ENCODE measurements at places on chromosomes 3 and 15.

- no peak for DNase-seq
Measured at GRCh38 chr15:65302061-65302460, 2.4 kb upstream of the RNU5B-1 start.

DNA sequence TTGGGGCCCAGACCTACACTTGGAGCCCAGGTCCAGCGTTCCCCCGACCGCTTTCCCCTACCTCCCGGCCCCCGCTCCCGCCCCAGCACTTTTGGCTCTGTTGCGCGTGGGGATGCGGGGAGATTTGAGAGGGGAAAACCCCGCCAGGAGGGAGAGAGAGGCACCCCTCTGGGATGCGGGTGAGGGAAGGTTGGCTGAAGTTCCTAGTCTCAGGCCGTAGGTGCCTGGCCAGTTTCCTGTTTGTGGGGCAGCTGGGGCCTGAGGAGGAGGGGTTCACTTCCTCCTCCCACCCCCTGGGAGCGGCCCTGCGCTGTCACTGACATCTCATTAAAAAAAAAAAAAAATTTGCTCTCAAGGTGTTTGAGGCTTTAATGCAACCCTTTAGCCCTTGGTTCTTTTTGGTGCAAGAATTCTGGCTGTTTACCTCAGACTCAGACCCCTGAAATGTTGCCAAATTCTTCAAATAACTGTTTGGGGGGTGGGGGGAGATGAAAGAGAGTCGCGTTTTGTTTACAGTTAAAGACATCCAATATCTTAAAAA is 2.6 kb downstream of the FAM43A start:
- peak; percentile 50 for DNase-seq

GRCh38 chr3:139764936-139765335 is 87.2 kb upstream of the NMNAT3 start:
- DNase-seq, result peak; percentile 53

GRCh38 chr3:18283680-18284079 is 141.5 kb downstream of the SATB1 start:
- no peak for DNase-seq

GRCh38 chr3:195829897-195830254 is 18.1 kb upstream of the MUC4 start:
- DNase-seq, result no peak

GRCh38 chr3:124372775-124373174 is 357.5 kb upstream of the UMPS start:
- no peak for DNase-seq

GRCh38 chr3:184002469-184002868 is 15.2 kb downstream of the ABCC5 start:
- no peak for DNase-seq

DNA sequence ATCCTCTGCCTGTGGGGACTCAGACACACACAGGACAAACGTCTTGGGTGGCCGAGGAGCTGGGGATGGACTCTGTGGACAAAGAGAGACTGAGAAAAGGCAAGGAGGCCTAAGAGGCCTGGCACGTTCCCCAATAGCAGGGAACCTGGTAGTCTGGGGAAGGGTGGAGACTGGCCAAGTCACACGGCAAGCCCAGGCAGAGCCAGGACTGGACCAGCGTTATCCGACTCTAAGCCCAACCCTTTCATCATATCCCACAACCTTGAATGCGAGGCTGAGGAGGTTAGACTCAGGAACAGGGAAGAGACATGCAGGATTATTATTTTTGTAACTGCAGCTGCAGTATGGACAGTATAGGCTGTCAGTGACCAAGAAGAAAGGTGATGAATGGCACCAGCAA is 53.4 kb downstream of the SLC6A11 start:
- DNase-seq, result no peak

DNA sequence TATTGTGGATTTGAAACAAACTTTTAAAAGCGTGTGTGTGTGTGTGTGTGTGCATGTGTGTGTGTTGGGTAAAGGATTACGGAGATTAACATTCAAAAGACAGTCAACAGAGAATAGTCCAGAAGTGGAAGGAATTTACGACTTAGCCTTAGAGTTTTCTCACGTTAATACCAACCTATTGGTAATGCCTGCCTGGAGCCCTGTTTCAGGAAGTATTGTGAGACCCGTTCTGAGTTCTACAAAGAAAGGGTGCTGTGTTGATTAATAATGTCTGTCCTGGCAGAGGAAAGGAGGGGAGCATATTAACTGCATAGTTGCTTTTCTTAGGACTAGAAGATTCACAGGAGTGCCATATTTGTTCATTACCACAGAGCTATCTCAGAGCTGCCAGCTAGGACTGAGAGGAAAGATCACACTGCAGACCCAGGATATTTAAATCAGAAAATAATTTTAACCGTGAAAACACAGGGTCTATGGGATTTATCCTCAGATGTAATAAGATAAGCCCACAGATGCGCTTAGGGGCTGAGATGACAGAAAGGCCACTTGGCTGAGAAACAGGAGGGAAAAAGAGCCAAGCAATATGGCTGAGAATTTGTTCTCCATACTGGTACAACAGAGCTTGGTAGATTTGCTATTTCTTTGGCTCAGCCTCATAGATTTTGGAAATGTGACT is 40.5 kb upstream of the FRMD4B start:
- no peak for DNase-seq

DNA sequence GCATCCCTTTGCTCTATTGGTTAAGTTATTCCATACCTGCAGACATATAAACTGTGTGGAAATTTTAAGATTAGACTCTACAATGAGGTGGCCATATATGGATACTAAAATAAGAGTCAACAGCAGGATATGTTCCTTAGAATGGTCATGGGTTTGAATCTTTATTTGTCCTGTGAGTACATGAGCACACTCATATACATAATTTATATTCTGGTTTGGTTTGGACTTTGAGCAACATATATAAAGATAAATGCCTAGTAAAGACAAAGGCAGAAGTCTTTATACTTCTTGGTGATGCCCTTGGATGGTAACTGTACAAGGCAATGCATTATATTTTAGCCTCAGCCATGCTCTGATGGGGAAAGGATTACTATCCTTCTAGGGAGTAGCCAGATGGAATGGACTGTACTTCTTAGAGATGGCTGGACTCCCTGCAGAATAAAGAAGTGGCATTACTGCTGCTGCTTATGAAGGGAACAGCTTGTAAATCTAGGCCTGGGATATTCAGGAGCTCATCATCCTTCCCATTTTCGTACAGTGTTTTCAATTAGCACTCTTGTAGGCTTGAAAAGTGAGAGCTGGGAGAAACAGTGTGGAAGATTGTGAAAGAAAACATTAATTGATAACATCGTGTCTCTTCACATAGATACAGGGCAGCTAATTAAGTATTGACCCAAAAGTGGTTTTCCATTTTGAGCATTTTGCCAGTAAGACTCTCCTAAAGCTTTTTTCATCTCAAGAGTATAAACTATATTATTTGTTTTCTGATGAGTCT is 60.4 kb downstream of the HMG20A start:
- DNase-seq, result no peak

DNA sequence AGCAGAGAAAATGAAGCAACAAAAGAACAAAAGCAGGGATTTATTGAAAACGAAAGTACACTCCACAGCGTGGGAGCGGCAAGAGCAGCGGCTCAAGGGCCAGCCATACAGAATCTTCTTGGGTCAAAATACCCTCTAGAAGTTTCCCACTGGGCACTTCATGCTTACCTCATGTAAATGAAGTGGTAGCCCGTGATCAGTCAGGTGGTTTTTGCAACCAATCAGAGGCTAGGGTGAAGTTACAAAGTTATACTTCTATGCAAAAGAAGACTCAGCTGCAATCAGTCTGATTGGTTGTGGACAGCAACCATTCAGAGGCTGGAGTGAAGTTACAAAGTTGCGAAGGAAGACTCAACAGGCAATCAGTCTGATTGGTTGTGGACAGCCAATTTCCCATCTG is 37.8 kb upstream of the TRH start:
- DNase-seq, result peak; percentile 44

- peak; percentile 25 for DNase-seq
Measured at GRCh38 chr15:78130466-78131294, 565 bp downstream of the CIB2 start.

GRCh38 chr3:184618811-184619210 is 57.2 kb downstream of the EPHB3 start:
- no peak for DNase-seq

DNA sequence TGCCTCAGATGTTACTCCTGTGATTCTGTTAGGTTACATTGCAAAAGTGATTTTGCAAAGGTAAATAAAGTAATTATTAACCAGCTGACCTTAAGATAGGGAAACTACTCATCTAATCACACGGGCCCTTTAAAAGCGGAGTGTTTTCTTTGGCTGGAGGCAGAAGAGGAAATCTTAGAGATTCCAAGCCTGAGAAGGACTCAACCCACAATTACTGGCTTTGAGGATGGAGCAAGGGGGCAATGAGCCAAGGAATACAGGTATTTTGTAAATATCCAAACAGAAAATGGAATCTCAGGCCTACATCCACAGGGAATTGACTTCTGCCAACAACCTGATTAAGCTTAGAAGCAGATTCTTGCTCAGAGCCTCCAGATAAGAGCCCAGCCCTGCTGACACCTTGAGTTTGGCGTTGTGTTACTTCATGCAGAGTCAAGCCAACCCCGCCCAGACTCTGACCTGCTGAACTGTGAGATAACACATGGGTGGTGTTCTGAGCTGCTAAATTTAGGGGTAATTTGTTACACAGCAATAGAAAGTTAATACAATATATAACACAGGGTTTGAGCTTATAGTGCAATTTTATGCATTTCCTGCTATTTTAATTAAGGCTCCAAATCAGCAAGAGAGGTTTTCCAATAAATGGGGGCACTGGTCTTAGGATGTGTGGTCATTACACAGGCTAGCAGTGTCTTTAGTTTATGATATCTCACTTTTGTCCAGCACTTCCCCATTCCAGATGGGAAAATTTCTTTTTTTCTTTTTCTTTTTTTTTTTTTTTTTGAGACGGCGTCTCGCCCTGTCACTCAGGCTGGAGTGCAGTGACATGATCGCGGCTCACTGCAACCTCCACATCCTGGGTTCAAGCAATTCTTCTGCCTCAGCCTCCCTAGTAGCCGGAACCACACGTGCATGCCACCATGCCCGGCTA is 19.5 kb downstream of the NFKBIZ start:
- no peak for DNase-seq

DNA sequence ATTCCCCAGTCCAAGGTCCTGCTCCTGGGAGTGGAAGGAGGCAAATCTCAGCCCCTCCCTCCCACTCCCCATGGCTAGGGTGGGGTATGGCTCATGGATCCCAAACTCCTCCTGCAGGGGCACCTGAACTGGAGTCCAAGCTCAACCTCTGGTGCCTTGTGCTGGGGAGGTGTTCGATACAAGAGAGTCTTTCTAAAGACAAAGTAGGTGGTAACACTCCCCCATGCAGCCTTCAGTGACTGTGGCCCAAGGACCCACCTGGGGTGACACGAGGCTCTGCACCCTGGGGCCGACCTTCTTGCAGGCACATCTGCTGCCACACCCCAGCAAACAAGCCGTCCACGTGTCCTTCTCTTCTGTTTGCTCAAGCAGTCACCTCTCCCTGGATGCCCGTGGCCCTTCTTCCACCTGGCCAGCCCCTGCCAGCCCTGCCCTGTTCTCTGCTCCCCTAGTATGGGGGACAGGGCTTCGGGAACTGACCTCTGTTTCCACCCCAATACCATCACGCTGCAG is 36.7 kb upstream of the SLC6A11 start:
- no peak for DNase-seq

- DNase-seq, result no peak
Measured at GRCh38 chr3:27639271-27639670, 82.9 kb downstream of the EOMES start.

DNA sequence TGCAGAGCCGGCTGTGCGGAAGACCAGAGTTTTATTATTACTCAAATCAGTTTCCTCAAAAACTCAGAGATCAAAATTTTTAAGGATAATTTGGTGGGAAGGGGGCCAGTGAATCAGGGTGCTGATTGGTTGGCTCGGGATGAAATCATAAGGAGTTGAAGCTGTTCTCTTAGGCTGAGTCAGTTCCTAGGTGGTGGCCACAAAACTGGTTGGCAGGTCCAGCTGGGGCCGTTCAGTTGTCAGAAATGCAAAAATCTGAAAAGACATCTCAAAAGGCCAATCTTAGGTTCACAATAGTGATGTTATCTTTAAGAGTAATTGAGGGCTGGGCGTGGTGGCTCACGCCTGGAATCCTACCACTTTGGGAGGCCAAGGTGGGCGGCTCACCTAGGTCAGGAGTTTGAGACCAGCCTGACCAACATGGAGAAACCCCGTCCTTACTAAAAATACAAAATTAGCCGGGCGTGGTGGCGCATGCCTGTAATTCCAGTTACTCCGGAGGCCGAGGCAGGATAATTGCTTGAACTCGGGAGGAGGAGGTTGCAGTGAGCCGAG is 2.3 kb upstream of the ZNF589 start:
- DNase-seq, result no peak

DNA sequence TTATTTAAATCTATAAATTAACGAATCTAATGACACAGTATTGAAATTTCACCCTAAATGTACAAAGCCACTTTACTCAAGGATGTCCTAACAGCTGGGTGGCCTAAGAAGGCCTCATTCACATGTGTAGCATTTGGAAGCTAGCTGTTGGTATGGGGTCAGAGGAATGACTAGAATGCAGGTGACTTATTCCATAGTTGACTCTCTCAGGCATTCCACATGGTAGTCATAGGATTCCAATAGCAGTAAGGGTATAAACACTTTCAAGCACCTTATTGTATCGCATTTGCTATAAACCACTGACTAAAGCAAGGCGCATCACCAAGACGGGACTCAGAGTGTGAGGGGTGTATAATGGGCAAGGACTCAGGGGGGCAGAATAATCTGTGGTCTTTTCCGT is 294.8 kb upstream of the EPHA3 start:
- no peak for DNase-seq

DNA sequence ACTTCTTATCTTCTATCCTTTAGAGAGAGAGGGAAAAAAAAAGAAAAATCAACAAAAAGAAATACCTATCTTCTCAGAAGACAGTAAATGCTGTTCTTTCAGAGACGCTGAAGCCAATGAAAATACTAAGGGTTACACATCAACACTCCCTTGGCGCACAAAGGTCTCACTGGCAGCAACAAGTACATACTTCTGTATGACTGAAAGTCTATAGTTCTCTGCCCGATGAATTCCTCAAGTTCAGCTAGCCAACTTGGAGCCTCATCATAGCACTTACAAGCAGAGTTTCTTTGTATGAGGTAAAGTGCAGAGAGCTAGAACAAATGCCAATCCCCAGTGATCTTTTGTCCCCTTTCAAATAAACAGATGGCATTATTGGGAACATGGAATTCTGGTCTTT is 62.7 kb downstream of the CPNE4 start:
- no peak for DNase-seq

DNA sequence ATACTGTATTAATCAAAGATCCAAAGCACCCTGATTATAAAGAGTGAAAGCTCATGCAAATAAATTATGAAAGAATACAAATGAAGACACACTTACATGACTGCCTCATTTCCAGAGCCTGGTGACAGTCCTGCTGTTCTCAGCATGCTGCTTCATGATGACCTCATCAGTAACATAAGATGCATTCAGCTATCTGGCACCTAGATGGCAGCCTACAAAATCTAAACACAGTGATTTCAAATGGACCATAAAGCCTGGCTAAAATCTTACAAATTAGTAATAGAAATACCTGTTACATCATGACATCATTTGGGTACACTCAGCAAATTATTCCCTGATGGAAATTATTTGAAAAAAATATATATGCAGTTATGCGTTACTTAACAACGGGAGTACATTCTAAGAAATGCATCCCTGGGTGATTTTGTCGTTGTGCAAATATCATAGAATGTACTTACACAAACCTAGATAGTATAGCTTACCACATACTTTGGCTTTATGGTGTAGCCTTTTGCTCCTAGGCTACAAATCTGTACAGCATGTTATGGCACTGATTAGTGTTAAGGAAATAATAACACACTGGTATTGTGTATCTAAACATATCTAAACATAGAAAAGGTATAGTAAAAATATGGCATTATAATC is 207.2 kb downstream of the EPHA3 start:
- peak; percentile 6 for DNase-seq

- no peak for DNase-seq
Measured at GRCh38 chr3:73401616-73402279, 223.0 kb downstream of the PDZRN3 start.
